ENCODE measurements at places on chromosomes 4 and X.

DNA sequence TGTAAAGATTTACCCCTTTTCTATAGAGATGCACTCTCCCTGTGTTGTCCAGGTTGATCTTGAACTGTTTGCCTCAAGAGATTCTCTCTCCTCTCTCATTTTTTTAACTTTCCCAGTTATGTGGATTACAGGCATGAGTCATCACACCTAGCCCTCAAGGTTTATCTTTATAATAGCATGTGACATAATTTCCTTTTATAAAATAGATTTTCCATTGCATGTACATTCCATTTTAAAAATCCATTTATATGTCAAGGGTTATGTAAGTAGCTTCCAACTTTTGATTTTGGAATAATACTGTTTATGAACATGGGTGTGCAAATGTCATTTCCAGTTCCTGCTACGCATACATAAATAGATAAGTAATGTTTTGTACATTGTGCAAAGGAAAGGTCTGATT, 20.6 kb downstream of the ZNF721 start:
- no peak for DNase-seq

DNA sequence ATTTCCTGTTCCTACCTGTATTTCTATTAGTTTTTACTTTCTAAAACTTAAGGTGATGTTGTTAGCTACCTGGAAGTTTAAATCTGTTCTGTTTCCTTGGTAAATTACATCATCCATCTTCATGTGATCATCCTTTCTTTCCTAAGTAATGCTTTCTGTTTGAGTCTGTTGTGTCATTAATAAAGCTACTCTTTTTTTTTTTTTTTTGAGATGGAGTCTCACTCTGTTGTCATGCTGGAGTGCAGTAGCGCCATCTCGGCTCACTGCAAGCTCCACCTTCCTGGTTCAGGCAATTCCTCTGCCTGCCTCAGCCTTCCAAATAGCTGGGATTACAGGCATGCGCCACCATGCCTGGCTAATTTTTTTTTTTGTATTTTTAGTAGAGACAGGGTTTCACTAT, 73.3 kb downstream of the FIP1L1 start:
- DNase-seq, result no peak

DNA sequence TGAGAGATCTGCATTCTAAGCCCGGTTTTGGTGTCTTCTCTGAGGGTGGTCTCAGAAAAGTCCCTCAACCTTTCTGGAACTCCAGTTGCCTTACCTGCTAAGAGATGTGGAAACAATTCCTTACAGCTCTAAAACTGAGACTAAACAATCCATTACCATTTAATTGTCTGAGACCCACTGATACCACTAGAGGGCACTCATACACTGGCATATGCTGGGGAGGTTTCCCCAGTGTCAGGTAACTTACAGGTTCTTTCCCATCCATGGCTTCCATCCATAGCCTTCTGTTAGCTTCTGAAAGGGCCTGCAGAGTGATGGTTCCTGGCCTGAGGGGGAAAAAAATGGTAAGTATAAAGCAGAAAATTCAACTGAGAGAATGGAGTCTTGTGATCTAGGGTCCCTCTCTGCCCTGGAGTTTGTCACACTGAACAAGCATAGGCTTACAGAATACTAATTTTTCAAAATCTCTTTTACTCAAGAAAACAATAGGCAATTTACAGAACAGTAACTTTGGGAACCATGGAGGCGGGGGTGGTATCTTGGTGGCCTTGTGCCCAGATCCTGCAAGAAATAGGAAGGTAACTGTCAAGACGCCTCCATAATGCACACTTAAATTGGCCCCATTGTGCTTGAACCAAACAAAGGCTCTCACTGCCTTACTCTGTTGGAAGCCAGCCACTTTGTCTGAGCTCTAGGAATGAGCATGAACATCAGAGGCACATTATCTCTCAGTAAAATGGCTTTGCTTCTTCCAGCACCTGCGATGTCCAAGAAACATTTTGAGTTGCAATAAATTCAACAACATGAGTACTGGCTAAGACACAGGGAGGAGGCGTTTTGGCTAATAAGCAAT, 236.1 kb downstream of the OPHN1 start:
- DNase-seq, result no peak

- no peak for DNase-seq
These were observed 194.4 kb upstream of the LDB2 start for GRCh38 chr4:17092736-17093437.

DNA sequence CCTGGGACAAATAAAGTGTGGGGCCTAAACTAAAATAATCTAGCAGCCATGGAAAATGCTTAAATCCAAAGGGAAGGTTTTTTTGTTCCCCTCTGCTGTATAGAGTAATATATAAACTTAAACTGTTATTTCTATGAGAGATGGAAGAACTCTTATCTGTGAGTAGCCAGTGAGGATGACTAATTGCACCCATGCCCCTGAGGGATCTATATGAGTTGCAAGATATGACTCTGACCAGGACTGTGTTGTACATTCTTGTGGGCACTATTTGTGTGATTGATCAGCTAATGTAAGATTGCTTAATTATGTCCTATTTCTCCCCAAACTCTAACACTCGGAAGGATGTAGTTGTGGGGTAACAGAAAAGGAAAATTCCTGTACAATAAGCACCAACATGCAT, 35.2 kb upstream of the AMBN start:
- no peak for DNase-seq

- no peak for DNase-seq
These were observed 94.5 kb upstream of the IL15 start for GRCh38 chr4:141541851-141542250.

DNA sequence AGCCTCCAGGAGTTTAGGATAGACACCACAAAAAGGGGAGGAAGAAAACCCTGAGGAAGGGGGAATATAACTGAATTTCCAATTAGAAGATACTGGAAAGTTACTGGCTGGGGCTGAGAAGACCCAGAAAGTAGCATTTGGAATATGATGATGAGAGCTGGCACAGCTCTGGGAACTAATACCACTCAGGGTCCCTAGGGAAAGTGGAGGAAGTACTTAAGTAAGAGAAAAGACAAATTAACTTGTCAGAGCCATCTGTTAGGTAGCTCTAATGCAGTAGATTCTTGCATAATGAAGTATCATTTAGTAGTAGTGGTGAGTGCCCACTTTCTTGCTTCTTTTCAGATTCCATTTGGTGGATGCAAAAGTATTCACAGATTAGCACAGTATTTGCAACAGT, 90.8 kb upstream of the TSPAN5 start:
- no peak for DNase-seq

- DNase-seq, result no peak
These were observed 103.4 kb upstream of the TEX13A start for GRCh38 chrX:105323928-105324327.

- no peak for DNase-seq
These were observed 128.1 kb downstream of the LAS1L start for GRCh38 chrX:65406532-65406931.

DNA sequence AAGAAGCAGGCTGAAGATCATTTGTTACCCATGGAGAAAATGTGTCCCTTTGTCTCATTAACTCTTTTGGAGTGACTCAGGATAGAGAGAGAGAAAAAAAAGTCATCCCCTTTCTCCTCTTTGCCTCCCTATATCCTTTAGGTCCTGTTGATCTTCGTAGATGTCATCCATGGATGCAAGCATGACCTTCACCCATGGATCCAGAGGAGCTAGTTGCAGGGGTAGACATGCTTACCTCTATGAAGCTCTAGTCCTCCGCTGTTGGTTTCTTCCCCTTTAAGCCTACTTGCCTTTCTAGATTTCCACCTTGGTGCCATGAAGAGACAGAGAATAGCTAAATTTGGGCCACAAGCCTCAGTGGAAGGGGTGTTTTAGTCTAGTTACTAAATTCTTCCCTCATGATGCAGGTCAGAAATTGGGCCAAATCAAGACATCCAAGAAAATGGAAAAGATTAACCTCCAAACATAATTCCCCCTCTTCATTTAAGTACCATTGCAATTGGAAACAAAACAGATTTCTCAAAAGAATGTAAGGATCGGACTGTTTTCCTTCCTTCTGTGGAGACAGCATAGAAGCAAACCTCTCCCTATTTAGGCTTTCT, 178.4 kb downstream of the TECRL start:
- no peak for DNase-seq

- DNase-seq, result no peak
These were observed 100.5 kb downstream of the PTCHD1 start for GRCh38 chrX:23435108-23435507.

- DNase-seq, result no peak
These were observed 6.9 kb downstream of the CTBP1 start for GRCh38 chr4:1241936-1242505.

DNA sequence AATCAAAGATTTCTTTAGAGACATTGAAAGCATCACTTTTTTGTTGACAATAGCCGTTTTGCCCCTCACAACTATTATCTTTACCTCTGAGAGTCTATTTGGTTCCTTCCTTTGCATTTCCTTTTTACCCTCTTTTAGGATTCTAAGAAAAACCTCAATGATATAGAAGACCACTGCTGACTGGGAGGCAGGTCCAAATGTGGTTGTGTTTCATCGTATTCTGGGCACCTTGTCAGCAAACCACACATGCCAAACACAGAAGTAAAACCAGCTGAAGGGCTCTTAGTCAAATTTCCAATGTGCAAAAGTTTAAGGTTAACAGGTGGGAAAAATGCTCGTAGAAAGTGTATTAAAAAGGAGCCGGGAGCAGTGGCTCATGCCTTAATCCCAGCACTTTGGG, 5.1 kb upstream of the PRMT9 start:
- no peak for DNase-seq

DNA sequence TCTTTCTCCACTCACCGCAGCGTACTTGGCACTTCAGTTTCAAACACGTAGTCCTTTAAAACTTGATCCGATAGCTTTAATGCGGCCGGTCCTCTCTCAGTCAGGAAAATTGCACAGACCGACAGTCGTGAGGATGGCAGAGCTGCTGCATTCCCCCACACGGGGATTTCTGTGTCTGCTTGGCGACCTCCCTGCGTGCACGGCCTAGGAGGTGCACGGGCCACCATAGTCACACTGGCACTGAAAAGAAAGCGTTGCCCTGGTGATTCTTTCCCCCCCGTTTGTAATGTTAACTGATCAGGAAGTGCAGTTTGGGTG, 10.3 kb downstream of the AKAP17A start:
- DNase-seq, result no peak

DNA sequence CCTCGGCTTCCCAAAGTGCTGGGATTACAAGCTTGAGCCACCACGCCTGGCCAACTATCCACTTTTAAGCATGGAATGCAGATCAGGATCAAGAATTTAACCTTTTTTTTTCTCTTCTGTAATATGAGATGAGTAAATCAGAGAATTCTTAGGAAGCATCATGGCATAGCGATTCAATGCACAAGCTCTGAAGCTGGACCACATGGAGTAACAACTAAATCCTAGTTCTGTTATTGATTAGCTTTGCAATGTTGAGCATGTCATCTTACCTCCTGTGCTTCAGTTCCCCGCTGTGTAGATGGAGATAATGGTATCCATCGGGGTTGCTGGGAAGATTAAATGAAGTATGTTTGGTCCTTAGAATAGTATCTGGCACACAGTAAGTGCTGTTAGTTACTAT, 1.9 kb upstream of the SNX25 start:
- no peak for DNase-seq

- DNase-seq, result no peak
These were observed 31.6 kb upstream of the PPARGC1A start for GRCh38 chr4:23921447-23921845.

DNA sequence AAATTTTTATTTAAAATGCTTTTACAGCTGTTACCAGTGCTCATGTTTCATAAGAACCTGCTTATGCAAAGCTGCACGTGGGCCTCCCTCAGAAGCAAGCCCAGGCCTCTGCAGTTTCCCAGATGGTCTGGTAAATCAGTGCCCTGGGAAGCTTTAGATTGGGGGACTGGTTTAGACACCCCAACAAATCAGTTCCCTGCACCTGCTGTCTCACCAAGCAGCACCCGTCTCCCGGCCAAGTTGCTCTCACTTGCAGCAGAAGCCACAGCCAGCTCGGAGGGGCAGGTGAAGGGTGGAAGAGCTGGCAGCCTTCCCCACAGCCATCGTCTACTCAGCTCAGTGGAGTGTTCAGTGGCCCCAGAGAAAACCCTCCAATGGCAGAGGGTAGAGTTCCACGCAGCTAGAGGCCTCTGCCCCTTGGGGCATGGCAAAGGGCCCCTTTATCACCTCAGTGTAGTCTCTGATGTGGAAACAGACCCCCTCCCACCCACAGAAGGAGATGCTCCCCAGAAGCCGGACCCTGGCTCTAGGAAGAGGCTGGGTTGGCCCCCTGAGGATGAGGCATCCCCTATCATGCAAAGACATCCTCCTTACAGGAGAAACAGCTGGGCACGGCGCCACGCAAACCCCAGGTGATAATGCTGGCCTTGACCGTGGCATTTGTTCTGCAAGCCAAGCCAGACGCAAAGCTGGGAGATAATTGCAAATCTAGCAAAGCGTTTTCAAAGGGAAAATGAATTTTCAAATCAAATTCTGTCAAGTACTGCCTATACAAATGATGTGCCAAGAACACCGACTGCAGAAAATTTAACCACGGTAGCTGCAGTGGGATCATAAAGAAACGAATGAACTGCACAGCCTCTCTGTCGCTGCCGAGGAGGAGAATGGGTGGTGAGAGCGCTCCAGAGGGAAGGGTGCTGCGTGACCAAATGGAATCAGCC, 51.9 kb downstream of the ZFYVE28 start:
- DNase-seq, result no peak

DNA sequence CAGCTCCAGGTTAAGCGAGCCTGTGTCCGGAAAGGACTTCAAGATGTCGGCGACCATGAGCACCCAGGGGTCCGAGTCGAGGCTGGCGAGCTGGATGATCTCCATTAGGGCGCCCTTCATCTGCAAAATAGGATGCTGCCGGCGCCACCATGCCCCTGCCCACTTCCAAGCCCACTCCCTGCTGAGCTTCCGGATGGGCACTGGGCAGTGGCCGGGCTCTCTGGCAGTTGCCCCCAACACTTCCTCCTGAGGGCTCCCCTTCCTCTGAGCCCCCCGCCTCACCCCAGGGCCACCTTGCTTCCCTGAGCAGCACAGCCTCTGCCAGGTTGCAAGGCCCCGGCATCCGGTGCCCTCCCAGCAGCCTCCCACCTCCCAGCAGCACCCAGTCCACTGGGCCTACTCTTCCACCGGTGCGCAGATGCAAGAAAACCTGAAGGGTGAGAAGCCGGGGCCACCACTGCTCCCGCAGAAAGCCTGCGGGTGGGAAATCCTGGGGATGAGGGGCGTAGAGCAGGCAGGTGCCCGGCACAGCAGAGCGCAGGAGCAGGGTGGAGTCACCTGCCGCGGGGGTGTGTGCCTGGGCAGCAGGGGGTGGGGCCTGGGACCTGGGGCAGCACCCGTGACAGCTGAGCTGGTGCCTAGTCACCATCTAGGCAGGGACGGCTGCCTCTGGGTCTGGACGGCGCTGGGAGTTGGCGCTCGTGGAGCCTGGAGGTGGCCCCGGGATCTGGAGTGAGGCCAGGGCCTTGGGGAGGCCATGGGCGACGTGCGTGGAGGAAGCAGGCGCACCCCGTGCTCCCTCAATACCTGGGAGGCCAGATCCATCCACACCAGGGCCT, 17.0 kb downstream of the NELFA start:
- no peak for DNase-seq

- DNase-seq, result no peak
These were observed 16.5 kb downstream of the CYBB start for GRCh38 chrX:37796310-37796709.

GRCh38 chrX:155966876-155967275, 30.6 kb upstream of the IL9R start:
- no peak for DNase-seq
